ENCODE measurements at places on chromosomes 11 and 22.

DNA sequence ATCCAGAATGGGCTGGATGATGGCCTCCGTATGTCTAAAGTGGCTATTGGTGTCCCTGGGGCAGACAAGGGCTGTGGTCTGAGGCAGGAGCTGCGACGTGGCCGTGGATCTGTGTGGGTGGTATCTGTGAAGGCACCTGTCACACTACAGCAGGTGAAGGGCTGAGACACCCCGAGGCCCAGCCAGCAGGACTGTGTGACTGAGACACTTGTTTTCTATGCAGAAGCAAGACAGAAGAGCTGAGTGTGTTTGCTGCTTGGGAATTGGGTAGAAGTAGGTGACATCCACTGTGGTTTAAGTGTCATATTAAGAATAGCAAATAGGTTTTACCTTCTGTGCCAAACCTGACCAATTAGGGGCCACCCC lies 35.0 kb downstream of the AMPD3 start:
- no peak for DNase-seq

- no peak for DNase-seq
Measured at GRCh38 chr22:45237065-45237990, 3.4 kb downstream of the KIAA0930 start.

GRCh38 chr11:43941257-43941994 lies 1.0 kb upstream of the C11orf96 start:
- DNase-seq: no peak

DNA sequence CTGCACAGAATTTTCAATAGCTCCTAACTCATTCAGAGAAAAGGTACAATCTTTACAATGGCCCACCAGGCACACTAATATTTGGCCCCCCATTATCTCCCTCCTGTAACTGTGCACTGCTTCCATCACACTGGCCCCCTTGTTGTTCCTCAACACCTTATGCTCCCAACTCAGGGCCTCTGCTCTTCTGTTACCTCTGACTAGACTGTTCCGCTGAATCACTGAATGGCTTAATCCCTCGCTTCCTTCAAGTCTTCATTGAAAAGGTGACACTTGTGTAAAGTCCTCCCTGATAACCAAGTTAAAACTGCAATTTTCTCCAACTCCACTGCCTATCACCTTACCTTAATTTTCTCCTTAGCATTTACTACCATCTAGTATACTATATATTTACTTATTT lies 21.8 kb downstream of the PIK3C2A start:
- DNase-seq: no peak

DNA sequence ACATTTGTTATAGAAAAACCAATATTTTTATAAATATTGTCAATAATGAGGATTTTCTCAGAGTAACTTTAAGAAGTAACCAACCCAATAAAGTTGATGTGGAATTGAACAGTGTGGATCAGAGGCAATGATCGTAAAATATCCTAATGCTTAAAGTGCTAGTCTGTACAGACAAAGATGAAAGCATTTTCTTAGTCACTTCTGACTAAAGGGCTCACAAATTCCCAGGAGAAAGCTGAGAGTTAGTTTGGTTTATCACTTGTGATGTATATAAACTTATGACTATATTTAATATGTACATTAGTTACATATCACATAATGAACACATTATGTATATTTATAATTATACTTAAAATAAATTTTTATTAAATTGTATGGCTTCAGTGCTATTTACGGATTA lies 25.4 kb upstream of the DDI1 start:
- DNase-seq: no peak

- no peak for DNase-seq
Measured at GRCh38 chr11:79025622-79026021, 415.2 kb downstream of the TENM4 start.

DNA sequence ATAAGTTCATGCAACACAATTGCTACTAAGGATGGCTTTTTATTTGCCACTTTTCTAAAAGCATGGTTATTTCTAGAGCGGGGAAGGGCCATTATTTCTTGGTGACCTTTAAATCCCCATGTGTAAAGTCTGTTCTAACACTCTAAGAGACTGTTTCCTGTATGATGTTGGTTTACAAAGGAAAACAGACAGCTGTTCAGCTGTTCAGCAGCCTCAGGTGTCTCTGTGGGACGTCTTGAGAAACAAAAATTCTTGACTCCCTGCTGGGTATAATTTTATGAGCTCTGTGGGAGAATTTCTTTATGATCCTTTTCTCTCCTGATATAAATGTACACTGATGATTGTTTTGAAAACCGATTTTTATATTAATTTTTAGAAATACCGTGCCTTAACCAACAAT lies 13.9 kb downstream of the MUC15 start:
- DNase-seq: no peak

DNA sequence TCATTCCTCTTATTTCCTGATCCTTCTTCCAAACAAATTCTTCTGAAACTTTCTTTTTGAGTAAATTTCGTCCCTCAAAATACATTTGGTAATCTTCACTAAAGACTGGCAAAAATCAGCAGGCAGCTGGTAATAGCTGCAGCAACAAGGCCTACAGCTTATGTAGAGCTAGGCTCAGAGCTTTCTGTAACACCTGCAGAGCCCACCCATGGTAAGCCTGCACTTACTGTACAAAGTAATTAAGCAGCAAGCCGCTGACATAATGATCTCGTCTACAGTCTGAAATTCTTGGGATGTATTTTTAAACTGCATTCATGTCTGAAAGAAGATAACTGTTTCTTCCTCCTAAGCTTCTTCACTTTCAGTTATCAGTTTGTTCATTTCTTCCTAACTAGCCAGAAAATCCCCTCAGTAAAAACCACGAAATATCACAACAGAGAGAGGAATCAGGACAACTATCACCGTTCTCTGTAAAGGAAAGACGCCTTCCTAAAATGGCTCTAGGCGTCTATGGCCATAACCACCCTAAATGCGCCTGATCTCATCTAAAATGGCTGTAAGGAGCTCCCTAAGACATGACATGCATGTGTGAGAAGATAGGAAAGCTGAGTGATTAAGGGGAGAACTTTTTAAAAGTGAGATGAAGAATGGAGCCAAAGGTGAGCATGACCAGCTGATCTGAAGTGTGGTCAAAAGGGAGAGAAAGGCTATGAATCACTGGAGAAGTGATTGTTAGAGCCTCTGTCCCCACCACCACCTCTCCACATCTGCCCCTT lies 56.2 kb downstream of the DENND5A start:
- DNase-seq: no peak

GRCh38 chr22:32073823-32074380 lies 30.8 kb downstream of the SLC5A1 start:
- no peak for DNase-seq

- no peak for DNase-seq
Measured at GRCh38 chr11:86097980-86098379, 29.1 kb upstream of the PICALM start.

GRCh38 chr22:30582788-30583545 lies 8.5 kb upstream of the GAL3ST1 start:
- no peak for DNase-seq

DNA sequence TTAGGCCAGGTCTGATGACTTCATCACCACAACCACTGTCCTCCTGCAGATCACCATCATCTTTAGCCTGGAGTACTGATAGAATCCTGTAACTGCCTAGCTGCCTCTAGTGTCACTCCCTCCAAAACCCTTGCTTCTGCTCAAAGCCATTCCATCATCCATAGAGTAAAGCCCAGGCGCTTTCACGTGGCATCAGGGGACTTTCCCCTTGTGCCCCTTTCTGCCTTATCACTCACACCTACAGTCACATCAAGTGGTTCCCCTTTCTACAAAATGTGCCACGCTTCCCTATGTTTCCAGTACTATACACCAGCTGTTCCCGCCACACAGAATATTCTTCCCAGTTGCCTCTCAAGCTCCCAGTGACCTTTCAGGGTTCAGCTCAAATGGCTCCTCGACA lies 75.9 kb downstream of the MN1 start:
- DNase-seq: no peak

DNA sequence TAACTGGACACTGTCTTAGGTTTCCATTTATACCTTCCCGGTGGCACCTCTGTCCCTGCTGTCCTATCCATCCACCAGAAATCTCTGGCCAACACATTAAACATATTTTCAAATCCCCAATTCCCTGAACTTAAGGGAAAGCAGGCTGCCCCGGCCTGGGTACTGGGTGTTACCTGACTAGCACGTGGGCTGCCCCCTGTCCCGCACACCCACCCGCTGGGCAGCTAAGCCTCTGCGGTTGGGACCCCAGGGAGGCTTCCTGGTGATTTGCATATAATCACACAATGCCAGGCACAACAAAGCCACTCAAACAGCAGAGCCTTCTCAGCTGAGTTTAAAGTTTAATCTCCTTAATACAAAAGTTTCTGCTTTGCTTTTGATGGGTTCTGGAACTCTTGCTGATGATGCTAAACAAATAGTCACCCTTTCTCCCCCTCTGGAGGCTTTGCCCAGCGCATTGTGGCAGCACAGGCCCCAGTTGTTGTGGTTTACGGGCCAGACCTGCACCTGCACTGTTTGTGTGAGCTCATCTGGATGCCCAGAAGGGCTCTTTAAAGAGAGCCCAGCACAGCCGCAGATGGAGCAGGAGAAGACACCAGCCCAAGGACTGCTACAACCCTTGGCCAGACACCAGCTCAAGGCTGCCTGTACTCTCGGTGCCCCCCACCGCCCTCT lies 59.9 kb upstream of the POU2AF1 start:
- DNase-seq: no peak

DNA sequence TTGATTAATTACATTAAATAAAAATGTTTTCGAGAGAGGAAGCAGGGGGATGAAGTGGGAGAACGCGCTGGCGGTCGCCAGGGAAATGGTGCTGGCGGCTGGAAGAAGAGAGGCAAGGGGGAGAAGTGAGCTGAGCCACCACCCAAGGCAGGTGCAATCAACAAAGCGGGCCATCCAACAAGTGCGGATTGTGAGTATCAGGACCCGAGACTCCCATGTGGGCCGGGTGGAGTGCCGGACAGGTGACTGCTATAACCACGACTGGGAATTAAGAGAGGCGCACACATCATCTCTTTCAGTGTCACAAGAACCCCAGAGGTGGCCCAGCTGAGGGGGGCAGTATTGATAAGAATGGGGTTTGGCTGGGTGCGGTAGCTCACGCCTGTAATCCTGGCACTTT lies 41.2 kb upstream of the ATXN10 start:
- DNase-seq: no peak

DNA sequence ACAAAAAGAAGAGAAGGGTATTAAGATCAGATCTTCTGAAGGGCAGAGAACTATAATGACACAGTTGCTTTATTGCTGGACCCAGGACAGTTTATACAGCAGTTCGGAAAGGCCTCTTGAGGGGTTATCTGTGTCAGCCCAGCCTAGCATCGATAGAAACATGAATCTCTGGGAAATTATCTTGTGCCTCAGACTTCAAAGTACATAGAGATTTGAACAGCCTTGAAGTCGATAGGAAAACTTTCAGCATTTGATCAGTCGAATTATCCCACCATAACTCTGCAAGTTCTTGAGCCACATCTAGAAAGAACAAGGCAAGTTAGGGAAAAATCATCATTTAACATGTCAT lies 2.5 kb upstream of the LMO2 start:
- DNase-seq: no peak

GRCh38 chr22:40023341-40023841 lies 28.6 kb downstream of the FAM83F start:
- DNase-seq: no peak

- DNase-seq: no peak
Measured at GRCh38 chr22:18022876-18023275, 1.5 kb downstream of the MICAL3 start.

All from activated CD8-positive, alpha-beta memory T cell treated with anti-CD3 and anti-CD28 coated beads for 1 hour (primary cell).